HTR-8/SVneo (cell line): ENCODE measurements at places on chromosomes 11 and 22.
A peak's percentile ranks its signal among the peaks of the same experiment; 100 is the strongest.

- DNase-seq, result no peak
These were observed 690 bp upstream of the UVRAG start for GRCh38 chr11:75814363-75814676.

- DNase-seq, result no peak
These were observed 1.8 kb upstream of the MYO7A start for GRCh38 chr11:77126156-77126775.

- DNase-seq, result no peak
These were observed 70.4 kb downstream of the TRMU start for GRCh38 chr22:46405901-46406300.

- DNase-seq, result no peak
These were observed 20.0 kb upstream of the TALDO1 start for GRCh38 chr11:727281-727701.

- no peak for DNase-seq
These were observed 30.5 kb upstream of the PPARA start for GRCh38 chr22:46119729-46120419.

DNA sequence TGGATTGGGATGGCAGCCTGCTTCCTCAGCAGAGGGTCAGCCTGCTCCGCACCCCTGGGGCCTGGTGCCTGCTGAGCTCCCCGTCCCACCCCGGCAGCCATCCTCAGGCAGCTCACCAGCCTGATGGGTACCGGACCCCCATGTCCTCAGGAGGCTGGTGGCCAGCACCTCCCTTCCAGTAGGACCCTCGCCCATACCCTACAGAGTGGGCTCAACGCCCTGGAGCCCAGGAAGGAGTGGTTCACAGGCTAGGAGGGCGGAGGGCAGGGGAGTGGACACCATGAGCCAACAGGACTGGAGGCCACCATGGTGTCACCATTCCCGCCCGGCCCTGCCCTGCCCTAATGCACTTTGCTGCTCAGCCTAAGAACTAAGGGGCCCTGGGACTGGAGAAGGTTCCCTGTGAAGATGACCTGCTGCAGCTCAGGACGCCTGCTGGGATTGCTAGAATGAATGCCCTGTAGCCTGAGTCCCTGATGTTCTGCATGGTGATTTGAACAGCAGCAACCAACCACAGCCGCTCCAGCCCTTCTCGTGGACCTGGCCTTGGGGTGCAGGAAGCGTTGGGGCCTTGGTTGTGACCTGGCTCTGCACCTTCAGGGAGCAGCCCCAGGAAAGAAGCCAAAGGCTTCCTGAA is 1080.8 kb downstream of the BRD1 start:
- DNase-seq, result no peak

- no peak for DNase-seq
These were observed 18.0 kb downstream of the SOX6 start for GRCh38 chr11:16338393-16338792.

DNA sequence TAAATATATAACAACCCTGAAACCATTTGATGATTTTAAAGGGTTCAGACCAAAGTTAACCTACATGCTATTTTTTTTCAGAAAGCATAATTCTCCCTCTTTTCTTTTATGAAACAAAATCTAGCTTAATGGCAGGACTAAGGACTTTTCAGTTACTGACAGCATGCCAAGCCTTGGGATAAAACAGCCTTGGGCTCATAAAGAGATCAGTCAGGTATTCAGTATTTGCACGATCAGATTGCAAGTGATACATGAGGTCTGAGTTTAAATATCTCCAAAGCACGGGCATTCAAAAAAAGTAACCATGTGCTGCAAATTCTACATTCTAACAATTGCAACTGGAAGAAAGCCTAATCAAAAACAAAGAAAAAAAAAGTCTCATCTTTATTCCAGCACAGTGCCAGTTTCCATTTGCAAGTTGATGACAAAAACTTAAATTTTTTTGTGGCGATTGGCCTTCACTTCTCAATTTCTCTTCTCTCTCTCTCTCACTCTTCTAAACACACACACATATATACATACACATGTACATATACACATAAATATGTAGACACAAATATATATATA is 60.1 kb downstream of the CTSC start:
- no peak for DNase-seq

DNA sequence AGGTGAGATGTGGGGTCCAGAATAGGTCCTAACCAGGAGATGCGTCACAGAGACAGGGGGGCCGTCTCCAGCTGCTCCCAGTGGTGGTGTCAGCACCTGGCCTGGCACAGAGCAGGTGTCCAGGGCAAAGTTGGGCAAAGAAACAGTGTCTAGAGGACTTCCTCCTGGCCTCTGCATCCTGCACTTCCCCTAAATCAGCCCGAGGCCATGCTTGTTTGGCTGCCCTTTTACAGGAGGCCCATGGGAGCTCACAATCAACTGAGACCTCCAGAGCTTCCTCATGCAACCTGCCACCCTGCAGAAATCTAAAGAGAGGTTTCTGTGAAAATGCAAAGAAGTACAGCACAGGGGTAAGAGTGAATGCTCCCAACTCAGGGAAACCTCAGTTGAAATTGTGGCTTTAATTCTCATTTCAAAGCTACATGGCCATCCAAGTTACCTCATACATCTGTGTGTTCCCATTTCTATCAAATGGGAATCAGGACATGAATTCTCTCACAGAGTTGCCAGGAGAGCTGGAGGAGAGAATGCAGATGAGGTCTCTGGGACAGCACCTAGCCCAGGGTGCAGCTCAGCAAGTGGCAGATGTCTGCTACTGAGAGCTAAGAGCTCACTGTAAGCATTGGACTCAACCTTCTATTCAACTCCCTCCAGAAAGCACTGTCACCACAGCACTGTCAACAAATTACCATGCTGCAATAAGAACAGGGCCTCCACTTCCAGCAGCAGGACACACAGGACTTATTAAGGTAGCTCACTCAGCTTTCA is 32.6 kb downstream of the TCIRG1 start:
- DNase-seq, result no peak

- no peak for DNase-seq
These were observed 17.8 kb downstream of the OTUB1 start for GRCh38 chr11:64003807-64004589.

- no peak for DNase-seq
These were observed 593.5 kb upstream of the FAT3 start for GRCh38 chr11:91630916-91631673.

- no peak for DNase-seq
These were observed 149.7 kb downstream of the CTTN start for GRCh38 chr11:70547821-70548670.

DNA sequence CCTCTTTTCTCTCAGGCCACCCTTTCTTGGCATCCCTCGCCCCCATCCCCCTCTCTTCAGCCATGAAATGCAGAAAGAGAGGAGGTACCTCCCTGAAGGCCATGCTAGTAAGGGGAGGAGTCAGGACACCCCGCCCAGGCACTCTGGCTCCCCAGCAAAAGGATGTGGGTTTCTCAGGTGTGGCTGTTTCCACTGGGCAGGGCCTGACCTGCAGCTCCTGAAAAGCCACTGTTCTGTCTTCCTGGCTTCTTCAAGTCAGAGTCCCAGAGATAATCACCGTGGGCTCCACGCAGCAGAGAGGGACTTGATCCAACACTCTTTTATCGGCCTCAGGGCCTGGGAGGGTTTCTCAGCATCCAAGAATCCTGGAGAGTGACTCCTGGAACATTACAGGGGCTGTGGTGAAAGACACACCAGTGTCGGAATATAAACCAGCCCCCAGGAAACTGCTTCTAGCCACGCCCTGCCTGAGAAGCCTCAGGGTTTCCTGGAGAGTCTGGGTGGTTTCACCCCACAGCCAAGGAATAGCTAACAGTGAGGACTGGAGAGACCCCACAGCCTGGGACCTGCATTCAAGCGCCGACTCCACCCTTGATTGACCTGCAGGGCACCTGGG is 45.7 kb upstream of the TSPAN18 start:
- peak; percentile 29 for DNase-seq

DNA sequence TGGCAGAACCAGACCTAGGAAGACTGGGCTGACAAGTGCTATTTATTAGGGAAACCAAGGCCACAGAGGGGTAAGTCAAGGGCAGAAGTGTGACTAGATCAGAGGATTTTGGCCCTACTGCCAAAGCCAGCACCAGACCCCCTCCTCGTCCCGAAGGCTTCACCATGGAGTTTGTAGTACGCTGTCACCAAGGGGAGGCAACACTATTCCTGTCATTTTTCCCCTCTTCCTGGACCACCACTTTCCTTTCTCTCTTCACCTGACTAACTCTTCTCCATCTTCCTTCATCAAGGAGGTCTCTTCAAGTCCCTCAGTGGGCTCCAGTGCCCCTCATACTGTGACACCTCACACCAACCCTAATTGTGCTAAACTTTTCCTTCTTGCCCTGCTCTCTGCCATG is 34.9 kb downstream of the MN1 start:
- DNase-seq, result no peak

GRCh38 chr11:96332126-96332771 is 10.7 kb downstream of the MAML2 start:
- DNase-seq, result no peak

- DNase-seq, result peak; percentile 75
These were observed 5.9 kb downstream of the CENPM start for GRCh38 chr22:41940832-41941765.

DNA sequence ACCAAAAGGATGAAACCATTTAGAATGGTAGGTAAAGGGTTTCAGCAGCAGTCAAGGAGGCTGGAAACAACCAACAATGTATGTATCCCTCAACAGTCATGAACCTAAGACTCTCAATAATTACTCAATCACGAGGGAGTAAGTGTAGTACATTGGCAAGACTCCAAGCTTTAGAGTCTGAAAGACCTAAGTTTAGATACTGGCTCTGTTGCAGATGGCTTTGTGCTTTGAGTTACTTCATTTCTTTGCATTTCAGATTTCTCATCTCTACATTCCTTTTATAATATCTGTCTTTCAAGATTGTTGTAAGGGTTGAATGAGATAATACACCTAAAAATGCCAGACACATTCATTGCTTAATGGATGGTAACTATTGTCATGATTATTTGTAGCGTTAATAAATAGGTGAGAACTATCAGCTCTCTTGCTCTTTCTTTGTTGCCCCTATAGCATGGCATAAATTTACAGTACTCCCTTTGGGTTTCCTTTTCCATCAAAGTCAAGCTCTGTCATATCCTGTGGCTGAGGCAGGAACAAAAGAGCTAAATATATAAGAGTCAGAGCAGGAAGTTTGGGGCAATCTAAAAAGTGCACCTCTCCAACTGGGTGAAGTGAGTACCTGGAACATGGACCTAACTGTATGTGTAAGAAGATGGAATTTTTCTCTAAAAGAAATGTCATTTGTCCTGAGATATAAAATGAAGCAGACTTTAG is 228.2 kb upstream of the ZC3H12C start:
- DNase-seq, result no peak

DNA sequence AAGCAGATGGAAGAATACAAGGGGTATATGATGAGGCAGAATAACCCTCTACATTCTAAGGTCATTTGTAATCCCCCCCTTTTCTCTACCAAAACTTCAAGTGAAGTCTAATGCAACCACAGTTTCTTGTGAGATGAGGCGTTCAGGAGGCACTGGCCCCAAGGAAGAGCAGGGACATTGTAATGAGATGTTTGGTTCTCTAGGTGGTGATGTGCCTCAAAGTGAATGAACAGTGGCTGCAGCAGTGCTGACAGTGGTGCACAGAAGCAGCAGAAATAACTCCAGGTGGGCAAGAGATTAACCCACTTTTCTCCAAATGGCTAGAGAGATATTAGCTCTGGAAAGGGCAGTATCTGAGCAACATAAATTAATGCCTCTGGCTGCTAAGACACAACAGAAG is 33.8 kb downstream of the PDGFD start:
- DNase-seq, result no peak

DNA sequence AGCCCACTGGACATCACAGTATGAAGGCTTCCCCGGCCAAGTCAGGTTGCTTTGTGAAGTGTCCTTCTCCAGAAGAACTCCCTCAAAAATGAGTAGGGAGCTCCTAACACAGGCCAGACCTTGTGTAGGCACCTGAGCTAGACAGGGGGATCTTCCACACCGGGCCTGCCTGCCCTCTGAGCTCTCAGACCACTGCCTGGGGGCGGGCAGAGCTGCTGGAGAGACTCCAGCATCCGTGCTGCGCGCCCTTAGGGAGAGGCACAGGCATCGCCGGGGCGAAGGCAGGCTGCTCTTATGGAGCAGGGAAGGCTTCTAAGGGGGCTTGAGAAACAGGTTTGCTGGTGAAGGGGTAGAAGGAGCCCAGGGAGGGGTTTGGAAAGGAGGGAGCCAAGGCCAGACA is 4.4 kb downstream of the KCNJ5 start:
- no peak for DNase-seq

GRCh38 chr11:27116684-27117083 is 76.1 kb downstream of the BBOX1 start:
- no peak for DNase-seq

GRCh38 chr11:17702876-17703275 is 16.5 kb upstream of the MYOD1 start:
- no peak for DNase-seq

- DNase-seq, result no peak
These were observed 495.8 kb downstream of the BRD1 start for GRCh38 chr22:49331878-49332277.

DNA sequence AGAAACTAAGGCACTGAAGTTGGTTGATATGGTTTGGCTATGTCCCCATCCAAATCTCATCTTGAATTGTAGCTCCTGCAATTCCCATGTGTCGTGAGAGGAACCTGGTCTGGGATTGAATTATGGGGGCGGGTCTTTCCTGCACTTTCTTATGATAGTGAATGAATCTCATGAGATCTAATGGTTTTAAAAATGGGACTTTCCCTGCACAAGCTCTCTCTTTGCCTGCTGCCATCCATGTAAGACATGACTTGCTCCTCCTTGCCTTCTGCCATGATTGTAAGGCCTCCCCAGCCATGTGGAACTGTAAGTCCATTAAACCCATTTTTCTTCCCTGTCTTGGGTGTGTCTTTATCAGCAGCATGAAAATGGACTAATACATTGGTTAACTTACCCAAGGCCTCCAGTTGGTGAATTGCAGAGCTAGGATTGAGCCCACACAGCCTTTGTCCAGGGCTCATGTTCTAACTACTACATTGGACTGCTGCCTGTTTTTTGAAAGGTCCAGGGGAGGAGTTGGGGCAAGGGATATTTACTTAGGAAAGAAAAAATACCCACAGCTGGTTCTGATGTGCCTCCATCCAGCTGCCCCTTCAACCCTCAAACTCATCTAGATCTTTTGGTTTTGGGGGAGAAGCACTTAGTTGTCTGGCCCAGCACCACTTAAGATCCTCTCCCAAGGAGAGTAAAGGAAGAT is 107.8 kb upstream of the NAV2 start:
- no peak for DNase-seq

DNA sequence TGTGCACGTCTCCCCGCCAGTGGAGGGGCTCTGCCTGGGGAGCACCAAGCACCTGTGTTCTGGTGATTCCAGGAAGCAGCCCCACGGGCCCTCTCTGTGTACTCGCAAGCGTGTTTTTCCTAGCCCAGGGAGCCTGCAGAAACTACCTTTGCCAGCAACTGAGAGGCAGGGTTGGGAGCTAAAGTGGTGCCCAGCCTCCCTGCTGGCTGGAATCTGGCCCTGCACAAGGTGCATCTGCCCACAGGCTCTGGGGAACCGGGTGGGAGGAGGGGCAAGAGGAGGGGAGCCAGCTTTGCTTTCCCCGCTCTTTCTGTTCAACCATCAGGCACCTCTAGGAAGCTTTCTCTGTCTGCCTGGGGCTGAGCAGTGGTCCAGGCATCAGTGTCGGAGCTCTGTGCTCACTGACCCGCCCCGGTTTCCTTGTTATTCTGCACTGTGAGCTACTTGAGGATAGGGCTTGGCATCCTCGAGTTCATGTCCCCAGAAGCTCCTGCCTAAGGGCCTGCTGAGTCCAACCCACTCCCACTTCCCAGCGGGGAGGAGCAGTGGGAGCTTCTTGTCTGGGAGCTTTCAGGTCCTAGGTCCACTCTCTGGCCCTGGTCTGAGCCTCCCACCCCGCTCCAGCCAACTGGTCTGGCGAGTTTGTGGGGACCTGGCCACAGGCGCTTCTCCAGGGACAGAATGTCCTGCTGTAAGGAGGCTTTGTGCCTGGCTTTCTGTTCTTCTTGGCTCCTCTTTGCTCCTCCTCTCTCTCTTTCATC is 14.9 kb downstream of the DAGLA start:
- DNase-seq, result no peak
